ENCODE measurements at places on chromosomes 11 and 22.
A peak's percentile ranks its signal among the peaks of the same experiment; 100 is the strongest.

- no peak for DNase-seq
These were observed 20.2 kb downstream of the LIF start for GRCh38 chr22:30226192-30226832.

GRCh38 chr22:23754220-23754919 is at the start of gene VPREB3:
TSS of gene VPREB3 (minus strand) at chr22:23754425. CDS start at chr22:23754363, 62 bp downstream.
- DNase-seq: no peak

DNA sequence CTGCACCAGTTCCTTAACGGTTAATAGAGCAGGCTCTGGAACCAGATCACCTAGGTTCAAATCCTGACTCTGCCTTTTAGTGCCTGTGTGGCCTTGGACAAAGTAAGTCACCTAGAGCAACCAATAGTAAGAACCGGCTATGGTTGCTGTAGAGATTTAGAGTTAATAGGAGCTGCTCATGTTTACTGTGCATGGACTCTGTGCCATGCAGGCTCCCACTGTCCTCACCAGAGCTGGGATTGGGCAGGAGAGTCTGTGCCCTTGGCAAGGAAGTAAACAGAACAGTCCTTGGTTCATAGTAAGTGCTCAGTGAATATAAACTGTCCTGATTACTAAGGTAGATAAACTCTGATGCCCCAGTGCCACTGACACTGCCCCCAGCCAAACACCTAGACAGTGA is 1.4 kb upstream of the TP53I11 start:
- DNase-seq: no peak

GRCh38 chr22:24407278-24407665 is 20.1 kb upstream of the ADORA2A start:
- no peak for DNase-seq

DNA sequence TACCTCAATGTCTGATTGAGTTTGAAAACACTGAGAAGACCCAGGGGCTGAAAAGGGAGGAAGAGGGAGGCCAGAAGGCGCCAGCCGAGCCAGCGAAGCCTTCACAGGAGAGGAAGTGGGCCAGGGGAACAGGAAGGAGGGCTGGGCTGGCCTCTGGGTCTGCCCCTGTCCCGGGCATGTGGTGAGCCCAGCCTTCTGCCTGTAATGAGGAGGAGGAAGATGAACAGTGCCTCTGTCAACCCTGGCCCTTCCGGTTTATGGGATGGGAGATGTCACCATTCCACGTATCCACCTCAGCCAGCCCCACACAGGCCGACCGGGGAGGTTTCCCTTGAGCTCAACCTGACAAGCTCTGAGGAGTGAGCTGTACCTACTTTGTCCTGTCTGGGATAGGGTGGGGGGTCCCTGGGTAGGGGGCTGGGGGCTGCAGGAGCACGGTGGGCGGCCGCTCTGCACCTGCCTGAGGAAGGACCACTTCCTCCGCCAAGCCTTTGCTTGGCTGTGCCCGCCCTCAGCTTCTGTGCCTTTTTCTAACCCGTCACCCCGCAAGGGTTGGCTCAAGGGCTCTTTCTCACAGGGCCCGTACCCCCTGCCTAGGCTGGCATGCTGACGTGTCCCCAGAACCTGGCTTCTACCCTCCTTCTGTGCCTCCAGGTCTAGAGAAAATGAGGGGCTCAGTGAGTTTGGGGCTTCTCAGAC is 2.0 kb downstream of the PARVG start:
- no peak for DNase-seq

DNA sequence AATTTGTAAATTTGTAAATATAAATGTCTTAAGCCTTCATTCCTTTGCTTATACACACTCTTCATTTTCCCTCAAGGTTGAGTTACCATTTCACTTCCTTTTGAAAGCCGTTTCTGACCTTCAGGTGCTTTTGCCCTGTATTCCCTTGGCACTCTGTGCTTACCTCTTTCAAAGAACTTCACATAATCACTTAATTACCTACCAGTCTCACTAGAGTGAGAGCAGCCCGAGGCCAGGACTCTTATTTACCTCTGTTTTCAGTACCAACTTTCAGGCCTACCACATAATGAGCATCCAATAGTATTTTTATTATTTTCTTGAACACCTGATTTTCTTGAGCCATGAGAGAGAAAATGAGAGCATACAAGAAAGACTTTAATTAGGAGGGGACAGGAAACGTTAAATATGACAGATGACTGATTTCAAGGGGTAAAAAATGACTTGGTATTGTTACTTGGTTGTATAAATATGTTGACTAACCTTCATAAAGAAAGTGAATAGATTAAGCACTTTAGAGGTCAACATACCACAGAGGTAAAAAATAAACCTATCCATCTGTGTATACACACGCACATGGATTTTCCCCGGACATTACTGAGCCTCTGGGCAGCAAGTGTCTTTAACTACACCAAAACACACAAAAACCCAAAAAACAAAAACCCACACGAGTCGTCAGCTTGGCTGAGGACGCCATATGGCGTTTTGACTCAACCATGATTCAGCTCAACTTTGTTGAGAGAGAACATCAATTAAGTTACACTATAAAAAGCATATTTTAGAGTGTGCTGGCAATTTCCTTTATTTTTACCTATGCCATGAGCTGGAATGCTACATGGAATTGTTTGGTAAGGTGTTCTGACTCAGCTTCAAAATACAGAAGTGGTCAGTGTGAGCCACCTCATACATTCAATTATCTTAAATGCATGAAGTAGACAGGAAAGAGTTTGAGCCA is 7.6 kb downstream of the ATXN10 start:
- no peak for DNase-seq

DNA sequence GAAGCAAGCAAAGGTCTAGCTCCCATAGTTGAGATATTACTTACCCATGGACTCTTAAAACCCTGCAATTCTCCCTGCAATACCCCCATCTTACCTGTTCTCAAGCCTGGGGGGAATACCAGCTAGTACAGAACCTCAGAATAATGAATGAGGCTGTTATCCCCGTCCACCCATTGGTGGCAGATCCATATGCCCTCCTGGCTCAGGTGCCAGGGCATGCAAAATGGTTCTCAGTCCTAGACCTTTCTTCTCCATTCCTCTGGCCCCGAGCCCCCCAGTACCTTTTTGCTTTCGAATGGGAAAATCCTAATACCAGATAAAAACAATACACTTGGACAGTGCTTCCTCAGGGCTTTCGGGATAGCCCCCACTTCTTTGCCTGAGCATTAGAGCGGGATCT is 86.4 kb downstream of the PIWIL4 start:
- no peak for DNase-seq

DNA sequence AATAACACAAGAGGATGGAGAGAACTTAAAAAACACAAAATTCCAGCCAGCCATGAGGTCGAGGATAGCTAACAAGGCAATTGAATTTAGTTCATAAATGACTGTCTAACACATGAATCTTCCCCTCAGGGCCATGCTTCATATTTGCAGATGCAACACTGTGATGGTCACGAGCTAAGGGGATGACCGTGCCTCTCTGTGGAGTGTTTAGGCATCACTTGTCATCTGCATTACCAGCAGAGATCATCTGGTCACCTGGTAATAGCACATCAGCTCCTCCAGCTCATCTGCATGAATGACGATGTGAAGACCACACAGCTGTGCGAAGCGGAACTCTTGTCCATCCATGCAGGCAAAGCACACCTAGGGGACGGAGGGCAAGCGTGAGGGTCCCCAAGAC is 20.9 kb upstream of the SLC25A1 start:
- DNase-seq: no peak

DNA sequence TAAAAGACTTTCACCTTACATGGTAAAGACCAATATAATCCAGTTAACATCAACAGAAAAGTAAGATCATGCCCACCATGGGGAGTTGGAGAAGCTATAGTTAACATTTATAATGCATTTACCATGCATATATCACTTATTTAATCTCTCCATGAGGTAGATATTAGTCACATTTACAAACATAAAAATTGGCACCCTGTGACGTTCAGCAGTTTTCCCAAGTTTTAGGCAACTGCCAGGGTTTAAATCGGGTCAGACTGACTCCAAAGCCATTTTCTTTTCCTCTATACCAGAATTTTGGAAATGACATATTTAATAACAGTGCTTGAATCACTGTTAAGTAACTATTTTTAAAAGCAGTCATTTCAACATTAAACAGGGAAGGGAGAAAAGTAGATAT is 266.3 kb downstream of the DDX10 start:
- no peak for DNase-seq

- no peak for DNase-seq
These were observed 606.0 kb downstream of the BUD13 start for GRCh38 chr11:116166573-116167465.

DNA sequence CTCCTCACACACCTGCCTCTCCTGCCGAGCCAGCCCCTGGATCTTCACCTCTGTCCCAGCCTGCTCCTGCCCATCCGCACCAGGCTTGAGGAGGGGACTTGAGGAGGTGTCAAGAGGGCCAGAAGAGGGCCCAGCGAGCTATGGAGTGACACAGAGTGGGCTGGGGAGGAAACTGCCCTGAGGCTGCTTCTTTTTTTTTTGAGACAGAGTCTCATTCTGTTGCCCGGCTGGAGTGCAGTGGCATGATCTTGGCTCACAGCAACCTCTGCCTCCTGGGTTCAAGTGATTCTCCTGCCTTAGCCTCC is 21.9 kb upstream of the CDON start:
- no peak for DNase-seq

GRCh38 chr11:6237266-6237665 is 1.6 kb upstream of the CNGA4 start:
- no peak for DNase-seq

GRCh38 chr11:62823677-62824076 is 8.2 kb downstream of the STX5 start:
- no peak for DNase-seq

DNA sequence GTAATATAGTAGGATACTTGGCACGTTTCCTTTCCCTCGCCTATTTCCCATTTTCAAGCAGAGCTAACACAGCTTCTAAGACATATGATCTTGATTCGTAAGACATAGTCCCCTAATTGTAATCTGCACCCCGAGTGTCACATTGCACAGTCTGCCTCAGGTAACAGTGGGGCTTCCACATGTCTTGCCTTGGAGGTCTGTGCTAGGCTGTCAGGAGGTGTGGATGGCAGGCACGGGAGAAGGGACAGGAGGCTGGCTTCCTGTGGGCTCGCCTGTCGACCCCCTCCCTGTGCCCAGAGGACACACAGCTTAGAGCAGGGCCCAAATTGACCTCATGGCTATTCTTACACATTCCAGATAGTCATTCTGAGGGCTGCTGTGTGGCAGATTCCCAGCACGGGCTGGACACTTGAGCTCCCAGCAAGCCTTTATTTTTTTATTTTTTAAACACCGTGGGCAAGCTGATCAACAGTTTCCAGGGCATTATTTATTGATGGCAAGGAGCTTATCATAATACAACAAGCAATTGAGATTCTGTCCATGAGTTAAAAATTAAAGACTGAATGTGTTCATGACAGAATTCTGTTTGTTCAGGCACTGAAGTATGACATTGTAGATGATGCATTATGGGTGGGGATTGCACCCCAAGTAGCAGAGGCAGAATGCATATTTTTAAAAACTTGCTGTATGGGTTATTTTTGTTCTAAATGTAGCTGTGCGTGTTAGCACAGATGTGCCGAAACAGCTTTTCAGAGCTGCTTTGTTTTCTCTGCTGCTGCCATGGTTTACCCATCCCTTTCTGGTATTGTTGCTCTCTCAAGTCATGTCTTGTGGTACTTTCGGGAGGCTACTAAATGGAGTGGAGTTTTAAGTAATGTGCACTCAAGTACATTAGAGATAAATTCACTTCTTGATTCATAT is 113.0 kb downstream of the ATXN10 start:
- no peak for DNase-seq

DNA sequence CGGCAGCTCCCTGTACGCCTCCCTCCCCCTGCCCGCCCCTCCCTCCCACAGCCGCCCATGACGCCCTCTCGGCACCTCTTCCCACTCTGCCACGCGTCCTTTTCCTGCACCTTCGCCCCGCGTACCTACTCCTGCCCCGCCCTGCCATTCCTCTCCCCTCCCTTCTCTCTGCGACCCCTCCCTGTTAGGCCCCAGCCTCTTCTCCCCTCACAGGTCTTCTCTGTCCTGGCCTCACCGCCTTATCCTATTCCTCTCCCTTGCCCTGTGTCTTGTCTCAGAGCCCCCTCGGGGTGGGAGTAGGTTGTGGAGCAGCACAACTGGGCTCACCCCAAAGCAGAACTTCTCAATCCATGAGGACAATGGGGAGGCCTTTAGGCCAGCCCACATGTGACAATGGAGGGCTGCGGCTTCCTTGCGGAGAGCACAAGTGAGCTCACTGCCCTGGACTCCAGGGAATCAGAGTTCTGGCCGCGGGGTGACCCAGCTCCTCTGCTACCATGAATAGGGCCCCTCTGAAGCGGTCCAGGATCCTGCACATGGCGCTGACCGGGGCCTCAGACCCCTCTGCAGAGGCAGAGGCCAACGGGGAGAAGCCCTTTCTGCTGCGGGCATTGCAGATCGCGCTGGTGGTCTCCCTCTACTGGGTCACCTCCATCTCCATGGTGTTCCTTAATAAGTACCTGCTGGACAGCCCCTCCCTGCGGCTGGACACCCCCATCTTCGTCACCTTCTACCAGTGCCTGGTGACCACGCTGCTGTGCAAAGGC is 539 bp downstream of the SLC35C1 start:
- DNase-seq: peak; percentile 46

- DNase-seq: no peak
These were observed 27.4 kb upstream of the YPEL1 start for GRCh38 chr22:21762712-21763581.

DNA sequence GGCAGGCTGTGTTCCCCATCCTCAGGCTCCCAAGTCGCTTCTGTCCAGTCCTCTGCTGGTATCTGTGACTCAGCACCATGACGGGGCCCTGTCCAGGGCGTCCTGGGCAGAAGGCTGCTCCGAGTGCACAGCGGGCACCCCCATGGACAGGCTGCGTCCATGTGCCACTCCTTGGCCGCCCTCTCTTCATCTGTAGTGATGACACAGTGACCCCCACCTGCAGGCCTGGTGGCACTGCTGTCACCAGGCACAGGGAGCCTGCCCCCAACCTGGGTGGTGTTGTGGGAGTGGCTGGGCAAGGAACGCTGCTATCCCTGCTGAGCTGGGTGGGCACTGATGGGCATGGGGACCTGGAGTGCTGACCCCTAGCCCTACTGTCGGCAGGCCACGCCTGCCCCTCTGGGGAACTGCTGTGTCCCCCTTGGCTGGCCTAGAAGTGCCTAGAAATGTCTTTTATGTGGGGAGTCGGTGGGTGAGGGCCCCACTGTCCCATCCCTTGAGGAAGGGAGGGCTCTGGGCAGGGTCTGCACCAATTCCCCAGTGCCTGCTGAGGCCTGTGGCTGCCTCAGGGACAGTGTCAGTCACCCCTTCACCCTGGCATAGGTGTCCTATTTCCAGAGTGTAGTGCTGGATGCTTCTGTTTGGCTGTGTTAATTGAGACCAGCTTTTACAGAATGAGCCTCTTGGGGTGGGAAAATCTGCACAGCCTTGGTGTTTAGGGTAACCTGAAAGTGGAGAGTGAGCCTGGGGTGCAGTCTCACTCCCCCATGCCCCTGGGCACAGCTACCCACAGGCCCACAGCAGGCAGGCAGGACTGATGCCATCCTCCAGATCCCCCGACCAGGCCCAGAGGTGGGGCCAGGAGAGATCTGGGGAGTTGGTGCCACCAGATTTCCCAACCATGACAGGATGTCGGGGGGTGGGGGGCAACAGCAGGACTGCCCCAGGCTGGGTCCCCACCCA is 34.5 kb downstream of the RTN4R start:
- no peak for DNase-seq

GRCh38 chr11:2517016-2517385 is 72.2 kb downstream of the KCNQ1 start:
- DNase-seq: no peak
